ENCODE measurements at places on chromosomes 6 and 20.

GRCh38 chr20:12061466-12061865, 143.8 kb downstream of the BTBD3 start:
- DNase-seq: no peak

GRCh38 chr20:48065833-48066232, 280.6 kb upstream of the SULF2 start:
- DNase-seq: no peak

- DNase-seq: peak; percentile 49
Measured at GRCh38 chr20:38649275-38649891, 47.8 kb downstream of the ARHGAP40 start.

DNA sequence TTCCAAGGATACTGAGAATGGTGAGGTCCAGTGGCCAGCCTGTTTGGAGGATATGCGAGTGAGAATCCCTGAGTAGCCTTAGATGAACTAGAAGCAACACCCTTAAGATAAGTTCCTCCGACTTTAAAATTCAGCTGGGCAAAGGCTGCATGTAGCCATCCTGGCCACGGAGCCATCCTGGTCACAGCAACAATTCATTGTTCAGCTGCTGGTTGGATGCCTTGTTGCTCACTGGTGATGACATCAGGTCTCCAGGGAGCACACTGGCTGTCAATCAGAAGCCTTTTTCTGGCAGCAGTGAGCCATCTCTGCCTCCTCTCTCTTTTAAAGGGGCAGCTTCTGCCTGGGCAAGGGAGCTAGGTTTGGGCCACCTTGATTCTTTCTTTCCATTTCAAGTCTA, 22.4 kb upstream of the RIMS4 start:
- no peak for DNase-seq

- DNase-seq: no peak
Measured at GRCh38 chr6:93568169-93568568, 148.8 kb upstream of the EPHA7 start.

DNA sequence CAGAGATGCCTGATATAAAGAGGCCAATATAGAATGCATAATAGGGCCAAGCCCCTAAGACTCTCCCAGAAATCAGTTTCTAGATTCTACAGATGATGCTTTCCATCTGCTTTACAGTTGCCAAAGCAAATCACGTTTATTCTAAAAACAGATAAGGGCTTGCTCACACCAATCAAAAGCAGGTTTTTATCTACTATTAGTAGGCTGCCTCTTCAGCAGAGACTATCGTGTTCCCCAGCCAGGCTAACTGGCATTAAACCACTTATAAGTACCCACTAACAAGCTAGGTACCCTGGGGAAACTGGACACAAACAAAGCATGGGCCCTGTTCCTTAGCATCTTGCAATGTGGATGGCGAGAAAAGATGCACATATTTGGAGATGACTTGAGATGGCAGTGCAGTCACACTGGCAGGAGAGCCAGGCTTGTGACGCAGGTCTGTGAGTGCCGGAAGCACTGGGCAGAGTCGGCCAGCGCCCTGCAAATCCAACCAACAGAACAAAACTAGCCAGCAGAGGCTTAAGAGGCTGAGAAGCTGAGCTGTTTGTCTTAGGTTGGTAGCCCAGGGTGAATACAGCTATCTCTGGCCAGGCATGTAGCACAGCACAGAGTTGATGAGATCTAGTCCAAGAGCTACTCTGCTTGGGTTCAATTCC, 73.4 kb downstream of the GFOD1 start:
- peak; percentile 94 for DNase-seq

DNA sequence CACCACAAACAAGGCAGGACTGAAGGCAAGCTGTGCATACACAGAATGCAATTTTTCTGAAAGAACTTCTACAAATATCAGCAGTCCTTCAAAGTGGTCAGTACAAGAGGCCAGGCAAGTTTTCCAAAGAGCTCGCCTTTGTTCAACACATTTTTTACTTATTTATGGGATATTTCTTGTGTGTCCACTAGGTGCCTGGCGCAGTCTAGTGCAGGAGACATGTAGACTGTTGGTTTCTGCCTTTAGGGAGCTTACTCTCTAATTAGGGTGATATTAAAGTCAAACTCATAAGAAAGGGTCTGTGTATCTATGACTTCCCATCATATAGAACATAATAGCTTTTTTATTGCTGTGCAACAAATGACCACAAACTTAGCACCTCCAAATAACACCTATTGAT, 21.2 kb upstream of the VEGFA start:
- no peak for DNase-seq

DNA sequence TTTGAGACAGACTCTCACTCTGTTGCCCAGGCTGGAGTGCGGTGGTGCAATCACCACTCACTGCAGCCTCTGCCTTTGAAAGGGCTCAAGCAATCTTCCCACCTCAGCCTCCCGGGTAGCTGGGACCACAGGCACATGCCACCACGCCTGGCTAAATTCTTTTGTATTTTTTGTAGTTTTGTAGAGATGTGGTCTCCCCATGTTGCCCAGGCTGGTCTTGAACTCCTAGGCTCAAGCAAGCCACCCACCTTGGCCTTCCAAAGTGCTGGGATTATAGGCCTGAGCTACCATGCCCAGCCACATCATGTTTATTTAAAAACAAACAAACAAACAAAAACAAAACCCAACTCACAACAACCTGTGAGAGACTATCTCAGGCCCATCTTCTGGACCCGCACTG, 29.7 kb upstream of the APCDD1L start:
- no peak for DNase-seq

- DNase-seq: no peak
Measured at GRCh38 chr6:41675992-41676391, 37.7 kb downstream of the MDFI start.

DNA sequence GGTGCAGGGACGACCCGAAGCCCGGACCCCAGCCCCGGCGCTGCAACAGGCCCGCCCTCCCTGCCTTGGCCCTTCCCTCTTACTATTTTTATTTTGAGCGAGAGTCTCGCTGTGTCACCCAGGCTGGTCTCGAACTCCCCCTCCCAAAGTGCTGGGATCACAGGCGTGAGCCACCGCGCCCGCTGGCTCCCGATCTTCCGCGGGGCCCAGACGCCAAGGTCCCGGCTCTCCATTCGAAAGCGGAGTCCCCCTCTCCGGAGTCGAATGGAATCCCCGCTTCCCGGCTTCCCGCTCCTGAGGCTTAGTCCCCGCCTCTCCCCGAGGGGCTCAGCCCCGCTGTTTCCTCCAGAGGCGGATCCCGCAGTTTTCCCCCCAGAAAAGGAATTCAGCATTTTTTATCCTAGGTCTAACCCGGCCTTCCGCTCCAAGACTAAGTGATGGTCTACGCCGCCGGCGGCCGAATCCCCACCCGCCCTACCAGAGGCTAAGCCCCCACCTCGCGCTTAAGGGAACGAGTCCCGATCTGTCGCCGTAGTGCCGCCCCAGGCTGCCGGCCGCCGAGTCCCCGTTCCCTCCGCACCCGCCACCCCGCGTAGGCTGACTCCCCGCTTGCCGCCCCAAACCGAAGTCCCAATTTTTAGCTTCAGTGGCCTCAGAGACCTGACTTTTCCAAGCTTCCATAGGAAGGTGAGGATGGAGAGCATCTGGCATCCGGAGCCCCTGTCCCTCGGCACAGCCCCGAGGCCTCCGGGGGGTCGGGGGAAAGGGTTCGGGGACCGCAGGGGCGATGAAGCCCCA, 11.5 kb upstream of the TMC2 start:
- peak; percentile 63 for DNase-seq

- DNase-seq: no peak
Measured at GRCh38 chr20:57148263-57148662, 118.2 kb downstream of the BMP7 start.
